ENCODE measurements at places on chromosomes 16 and 17.

- no peak for DNase-seq
Measured at GRCh38 chr16:75225092-75225491, 6.3 kb downstream of the CTRB1 start.

DNA sequence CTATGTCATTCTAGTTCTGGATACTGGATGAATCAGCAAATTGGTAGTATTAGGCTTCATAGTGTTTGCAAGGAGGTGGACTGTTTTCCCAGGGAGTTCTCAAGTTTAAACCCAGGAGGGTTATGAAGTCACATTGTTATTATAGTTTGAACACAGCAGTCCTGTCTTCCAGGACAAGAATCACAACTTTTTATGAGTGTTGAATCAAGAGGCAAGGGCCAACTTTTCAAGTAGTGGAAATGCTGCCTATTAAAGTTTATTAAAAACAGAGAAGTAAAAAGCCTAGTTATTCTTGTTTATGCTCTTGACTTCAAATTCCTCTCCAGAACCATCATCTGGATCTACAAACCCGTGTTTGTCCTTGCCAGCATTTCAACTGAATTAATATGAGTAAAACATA is 86.3 kb upstream of the GOT2 start:
- DNase-seq, result peak; percentile 5

GRCh38 chr16:85390511-85391174 is 222.5 kb upstream of the GSE1 start:
- peak; percentile 86 for DNase-seq

- peak; percentile 39 for DNase-seq
Measured at GRCh38 chr16:27759301-27759871, 209.4 kb downstream of the KATNIP start.

DNA sequence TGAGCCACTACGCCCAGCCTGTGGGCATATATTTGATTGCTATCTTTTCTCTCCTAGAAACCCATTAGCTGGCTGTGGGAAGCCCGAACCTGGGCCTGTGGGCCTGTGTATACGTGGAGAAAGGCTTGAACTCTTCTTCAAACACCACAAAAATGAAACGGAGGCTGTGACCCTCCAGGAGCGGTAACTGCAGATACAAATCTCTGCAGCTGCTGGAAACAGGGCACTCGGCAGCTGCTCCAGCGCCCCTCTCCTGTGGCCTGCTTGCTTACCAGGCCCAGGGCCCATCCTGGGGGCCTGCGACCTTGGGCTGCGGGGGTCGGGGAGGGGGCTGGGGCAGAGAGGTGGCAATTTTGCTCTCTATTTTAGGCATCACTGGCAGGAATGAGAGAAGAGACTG is 28.0 kb upstream of the MTSS2 start:
- no peak for DNase-seq

DNA sequence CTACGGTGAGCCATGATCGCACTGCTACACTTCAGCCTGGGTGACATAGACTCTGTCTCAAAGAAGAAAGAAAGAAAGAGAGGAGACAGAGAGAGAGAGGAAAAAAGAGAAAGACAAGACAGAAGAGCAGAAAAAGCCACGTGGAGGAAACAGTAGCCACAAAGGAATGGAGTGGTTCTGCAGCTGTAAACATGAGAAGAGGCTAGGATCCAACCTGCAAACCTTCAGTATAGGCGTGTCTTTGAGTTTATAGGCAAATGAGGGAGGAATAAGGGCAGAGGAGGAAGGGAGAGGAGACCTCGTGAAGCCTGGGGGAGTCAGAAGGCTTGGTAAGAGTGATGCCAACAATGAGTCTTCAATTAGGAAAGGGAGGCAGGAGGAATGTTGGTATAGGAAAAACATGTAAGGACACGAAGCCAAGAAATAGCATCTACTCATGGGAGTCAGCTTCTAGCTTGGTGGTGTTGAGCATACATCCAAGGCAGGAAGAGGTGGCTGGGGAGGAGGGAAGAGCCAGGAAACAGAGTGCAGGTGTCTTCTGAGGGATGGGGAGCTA is 3.9 kb downstream of the MED9 start:
- DNase-seq, result no peak

GRCh38 chr16:73697336-73697735 is 599.3 kb upstream of the PSMD7 start:
- DNase-seq, result no peak

DNA sequence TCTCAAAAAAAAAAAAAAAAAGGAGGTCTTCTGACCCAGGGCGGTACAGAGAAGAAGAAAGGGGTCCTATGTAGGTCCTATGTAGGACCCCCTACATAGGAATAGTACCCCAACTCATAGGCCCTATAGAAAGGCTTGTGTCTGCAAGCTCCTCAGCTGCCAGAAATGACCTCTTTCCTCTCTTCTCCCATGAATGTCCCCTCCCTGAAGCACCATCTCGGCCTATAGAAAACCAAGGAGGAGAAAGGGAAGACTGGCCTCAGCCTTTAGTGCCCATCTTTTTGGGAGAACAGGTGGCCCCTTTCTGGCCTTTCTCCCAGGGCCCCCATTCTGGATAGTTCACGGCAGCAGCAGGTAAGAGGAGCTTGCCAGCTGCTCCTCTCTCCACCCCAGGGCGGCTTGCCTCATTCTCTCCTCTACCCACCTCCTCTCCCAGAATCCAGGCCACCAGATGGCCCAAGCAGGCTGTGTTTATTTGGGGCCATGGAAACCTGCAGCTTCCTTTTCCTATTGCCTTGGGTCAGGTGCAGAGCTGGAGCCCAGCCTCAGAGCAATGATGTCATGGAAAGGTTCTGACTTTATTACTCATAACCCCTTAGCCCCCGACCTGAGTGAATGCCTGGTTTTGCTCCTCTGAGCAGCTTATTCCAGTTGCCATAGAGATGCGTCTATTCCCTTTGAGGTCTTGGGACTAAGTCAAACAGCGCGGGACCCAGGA is 1.6 kb upstream of the MRPL58 start:
- peak; percentile 4 for DNase-seq

GRCh38 chr16:3021449-3022207 is 1.5 kb downstream of the TNFRSF12A start:
- DNase-seq, result peak; percentile 98

- DNase-seq, result no peak
Measured at GRCh38 chr17:40452921-40453378, 9.7 kb downstream of the IGFBP4 start.

DNA sequence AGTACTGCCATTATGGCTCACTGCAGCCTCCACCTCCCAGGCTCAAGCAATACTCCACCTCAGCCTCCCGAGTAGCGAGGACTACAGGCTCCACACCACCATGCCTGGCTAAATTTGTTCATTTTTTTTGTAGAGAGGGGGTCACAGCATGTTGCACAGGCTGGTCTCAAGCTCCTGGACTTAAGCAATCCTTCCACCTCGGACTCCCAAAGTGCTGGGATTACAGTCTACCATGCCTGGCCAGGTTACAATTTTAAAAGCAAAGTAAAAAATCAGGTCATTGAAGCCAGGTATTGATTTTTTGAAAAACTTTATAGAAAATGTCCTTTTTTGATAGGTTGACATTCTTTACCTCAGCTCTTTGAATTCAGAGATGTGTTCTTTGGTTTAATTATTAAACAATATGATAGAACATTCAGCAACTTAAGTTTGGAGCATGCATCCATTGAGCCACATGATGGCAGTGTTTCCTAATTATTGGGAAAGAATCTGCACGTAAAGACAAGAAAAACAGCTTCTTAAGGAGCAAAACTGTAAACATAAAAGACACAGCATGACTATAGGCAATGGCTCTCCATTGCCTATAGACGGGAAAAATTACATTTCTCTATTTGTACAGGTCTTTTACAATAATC is 1.7 kb upstream of the SLC16A11 start:
- DNase-seq, result peak; percentile 77

DNA sequence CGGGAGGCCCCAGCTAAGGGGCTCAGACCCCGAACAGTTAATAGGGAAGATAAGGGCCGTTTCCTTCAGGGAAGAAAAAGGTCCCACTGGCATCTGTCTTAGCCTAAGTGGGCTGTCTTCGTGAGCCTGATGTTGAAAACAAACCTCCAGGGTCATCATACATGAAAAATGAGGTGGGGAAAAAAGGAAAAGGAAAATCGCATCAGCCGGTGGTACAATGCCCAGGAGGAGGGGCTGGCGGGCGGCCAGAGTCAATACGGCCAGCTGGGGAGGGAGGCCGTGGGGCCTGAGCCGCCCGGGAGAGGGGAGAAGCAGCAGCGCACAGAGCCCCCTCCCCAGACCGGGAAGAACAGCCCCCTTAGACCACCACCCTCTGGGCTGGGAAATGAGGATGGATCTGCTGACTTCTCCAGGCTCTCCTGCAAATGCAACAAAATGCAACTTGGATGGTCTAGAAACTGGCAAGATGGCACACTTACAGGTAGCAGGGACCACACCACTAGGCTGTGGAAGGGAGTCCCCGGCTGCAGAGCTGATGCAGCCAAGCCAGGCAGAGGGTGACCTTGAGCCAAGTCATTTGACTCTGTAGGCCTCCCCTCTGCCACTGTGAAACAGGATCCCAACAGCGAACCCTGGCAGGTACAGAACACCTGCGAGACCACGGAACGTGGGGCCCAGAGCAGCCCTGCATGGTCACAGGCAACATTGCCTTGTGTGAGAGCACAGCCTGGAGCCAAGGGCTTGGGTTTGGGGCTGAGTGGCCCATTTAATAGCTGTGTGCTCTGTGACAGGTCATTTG is 448.5 kb downstream of the SOX9 start:
- no peak for DNase-seq

GRCh38 chr17:75079023-75079373 is 8.8 kb upstream of the SLC16A5 start:
- no peak for DNase-seq

DNA sequence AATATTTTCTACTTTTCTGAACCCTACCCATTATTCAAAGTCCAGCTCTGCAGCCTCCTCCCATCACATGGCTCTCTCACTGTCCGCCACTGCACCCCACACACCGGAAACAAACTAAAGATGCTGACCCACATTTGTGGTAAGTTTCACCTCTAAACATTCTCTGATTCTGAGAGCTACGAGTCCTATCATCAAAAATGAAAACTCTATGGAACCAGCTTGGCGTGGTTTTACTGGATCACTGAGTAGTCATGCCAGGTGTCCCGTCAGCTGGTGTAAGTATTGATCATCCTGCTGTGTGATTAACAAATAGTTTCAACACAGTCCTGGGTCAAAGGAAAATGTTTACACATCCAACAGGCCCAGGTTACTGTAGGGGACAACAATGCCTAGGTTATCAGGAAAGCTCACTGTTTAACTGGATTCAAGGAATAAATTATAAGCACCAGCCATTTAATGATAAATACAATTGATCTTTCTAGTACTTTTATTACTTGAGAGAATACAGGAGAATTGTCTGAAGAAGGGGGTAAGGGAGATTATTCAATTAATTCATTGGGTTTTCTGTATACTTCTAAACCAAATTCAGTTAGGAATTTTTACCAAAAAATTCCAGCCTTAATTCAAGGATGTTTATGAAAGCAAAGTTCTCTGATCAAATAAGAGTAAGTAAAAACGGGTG is 33.9 kb downstream of the CYTH1 start:
- no peak for DNase-seq

DNA sequence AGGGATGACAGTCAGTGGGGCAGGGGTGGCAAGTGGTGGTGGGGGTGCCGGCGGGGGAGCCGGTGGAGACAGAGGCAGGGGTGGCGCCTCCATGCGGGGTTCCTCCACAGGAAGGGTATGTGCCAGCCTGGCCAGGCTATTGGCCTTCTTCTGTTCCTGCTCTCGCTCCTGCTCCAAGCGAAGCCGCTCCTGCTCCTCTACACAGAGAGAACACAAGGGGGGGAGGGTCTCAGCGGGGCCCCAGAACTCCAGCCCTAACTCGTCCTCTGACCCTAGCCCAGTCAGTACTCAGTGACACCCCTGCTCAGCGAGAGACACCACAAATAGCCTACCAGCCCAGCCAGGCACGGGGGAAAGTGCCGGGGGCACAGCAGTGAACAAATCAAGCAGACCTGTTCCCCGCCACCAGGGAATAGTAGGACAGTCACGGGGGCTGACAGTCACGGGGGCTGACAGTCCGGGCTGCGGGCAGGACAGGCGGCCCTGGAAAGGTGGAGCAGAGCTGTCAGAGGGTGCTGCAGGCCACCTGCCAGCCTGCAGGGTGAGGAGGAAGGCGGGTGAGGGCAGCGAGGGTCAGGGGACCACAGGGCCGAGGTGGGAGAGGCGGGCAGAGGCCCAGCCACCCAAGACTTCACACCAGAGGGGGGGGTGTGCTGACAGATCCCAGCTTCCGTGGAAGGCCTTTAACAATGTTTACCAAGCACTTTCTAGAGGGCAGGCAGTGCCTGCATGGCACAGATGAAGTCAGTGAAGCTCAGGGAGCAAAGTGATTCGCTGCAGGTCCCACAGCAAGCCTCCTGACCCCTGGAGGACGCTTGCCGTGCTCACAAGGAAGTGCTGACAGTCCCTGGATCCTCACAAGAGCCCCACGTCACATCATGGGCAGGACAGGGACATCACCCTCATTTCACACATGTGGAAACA is 5.3 kb downstream of the MNT start:
- DNase-seq, result peak; percentile 38

GRCh38 chr16:52834736-52835465 is 217.8 kb downstream of the CHD9NB start:
- no peak for DNase-seq

DNA sequence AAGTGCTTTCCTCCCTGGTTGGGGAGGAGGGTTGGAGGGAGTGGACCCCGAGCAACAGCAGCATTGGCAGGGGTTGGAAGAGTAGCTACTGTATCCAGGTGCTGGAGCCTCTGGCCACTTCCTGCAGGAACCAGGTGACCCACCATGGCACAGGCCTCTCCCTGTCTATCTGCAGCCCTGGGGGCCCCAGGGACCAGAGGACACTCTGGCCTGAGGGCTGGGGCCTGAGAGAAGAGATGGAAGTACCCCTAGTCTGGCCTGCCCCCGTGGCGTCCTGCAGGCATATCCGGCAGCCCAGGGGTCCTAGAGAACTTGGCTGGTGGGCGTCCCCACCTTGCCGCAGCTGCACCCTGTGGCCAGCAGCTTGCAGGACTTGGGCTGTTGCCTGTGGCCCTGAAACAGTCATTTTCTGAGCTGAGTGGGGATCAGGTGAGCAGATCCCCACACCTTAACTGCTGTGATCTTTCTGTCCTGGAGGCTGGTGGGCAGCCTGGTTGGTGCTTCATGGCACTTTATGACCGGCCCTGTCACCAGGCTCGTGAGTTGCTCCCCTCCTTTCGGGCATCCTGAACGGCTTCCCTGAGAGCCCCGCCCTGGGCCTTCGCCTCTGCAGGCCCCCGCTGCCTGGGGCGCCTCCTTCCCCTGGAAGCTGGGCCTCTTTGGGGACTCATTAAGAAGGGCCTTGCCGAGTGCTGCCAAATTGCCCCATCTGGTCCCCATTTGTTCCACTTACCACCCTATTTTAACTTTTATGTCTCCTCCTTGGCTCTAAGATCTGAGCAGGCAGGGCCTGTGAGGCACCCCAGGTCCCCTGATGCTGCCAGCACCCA is 298.6 kb downstream of the SEC14L1 start:
- DNase-seq, result no peak

DNA sequence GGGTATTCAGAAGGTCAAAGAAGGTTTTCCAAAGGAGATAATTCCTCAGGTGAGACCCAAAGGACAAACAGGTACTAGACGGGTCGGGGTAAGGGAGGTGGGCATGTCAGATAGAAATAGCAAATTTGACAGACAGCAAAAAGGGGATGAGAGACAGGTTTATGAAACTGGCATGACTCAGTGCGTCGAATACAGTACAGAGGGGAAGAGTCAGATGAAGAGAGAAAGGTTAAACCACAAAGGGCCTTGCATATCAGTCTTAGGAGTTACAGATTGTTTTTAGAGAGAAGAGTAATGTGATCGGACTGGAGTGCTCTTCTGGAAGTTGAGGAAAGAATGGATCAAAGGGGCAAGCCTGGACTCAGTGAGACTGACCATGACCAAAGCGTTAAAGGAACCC is 88.4 kb downstream of the ZZEF1 start:
- DNase-seq, result no peak
